ENCODE measurements at places on chromosomes 11 and 22.

DNA sequence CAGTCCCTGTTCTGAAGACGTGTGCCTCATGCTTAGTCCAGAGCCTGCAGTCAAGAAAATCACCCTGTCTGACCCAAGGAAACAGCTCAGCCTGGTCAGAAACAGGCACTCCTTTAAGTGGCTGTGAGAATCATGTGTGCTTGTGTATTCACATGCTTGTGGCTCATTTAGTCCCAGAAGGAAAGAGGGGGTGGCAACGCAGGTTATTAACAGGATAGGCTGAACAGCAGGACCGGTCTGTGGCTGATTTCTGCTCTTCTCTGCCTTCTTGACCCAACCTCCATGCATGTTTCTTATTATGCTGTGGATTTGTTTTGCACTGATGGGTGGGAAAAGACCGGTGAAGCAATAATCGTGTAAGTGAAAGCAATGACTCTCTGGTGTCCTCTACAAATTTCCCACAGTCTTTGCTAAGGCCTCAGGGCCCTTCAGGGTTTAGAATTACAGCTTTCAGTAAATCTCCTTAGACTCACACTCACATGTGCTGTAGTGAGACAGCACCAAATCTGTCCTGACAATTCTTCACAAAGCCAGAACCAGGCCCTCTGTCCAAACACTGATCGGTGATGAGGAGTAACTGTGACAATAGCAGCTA is 288.1 kb downstream of the ETS1 start:
- no peak for DNase-seq

DNA sequence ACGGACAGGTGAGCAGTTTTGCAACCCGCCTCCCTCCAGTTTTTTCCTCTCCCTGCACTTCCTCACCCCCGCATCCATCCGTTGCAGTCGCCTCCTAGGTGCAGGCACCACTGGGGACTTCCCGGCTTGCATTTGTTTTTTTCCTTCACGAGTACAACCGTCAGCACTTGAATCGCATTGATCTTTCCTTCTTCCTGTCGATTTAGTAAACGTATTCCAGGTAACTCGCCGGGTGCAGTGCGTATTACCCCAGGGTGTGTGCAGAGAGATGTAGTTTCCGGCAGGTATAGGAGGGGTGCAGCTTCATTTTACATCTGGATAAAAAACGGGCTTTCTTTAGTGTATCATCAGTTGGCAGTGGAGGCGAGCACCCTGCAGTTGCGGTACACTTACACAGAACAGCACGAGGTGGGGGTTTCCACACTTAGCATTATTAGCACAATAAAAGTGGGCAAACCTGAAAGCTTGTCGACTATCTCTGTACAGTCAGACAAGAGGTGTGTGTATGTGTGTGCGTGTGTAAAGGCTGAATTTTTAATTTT is at the start of gene SORL1-AS1:
Gene SORL1-AS1, minus strand, starts transcription at position 359 of the 542 bp plus-strand sequence.
- DNase-seq, result no peak

GRCh38 chr11:22407921-22408320 is 69.7 kb downstream of the SLC17A6 start:
- DNase-seq, result no peak

DNA sequence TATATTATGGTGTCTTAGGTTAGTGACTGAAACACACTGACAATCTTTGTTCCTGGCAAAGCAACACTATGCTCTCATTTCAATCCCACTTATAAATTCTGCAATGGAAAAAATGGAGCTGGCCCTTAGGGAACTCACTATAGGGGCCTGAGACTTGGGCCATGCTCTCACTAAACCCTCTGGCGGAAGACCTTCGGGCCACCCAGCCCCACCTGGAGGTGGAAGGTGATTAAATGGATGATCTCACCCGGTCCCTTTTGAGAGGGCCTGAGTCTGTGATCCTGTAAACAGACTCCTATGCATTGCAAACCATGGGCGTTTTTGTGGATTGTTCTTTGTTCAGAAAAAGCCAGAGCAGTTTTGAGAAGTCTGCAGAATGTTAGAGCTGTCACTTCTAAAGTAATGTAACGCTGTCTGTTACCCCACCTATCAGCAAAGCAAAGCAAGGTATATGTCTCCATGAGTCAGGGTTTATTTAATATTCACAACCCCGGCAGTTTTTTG is 17.0 kb upstream of the CDON start:
- no peak for DNase-seq

DNA sequence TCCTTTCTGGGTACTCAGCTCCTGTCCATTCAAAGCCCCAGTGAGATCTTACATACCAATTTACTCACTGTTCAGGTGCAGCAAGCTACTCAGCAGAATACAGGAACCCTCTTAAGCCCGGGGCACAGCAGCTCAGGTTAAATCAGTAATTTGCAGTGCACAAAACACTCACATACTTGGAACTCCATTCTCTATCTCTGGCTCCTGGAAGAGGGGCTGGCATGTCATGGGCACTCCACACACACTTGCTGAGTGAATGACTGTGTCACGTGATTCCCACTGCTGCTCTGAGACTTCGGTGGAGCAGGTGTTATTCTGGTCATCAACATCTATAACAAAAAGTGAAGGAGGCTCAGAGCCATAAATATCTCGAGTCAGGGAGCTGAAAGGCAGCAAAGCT is 157.3 kb upstream of the BDNF start:
- no peak for DNase-seq
